Stimulated activated CD8-positive, alpha-beta memory T cell treated with anti-CD3 and anti-CD28 coated beads, Interleukin-4, amount 100 ng/mL, for 4 hours (primary cell): ENCODE measurements at places on chromosomes 5 and 9.

DNA sequence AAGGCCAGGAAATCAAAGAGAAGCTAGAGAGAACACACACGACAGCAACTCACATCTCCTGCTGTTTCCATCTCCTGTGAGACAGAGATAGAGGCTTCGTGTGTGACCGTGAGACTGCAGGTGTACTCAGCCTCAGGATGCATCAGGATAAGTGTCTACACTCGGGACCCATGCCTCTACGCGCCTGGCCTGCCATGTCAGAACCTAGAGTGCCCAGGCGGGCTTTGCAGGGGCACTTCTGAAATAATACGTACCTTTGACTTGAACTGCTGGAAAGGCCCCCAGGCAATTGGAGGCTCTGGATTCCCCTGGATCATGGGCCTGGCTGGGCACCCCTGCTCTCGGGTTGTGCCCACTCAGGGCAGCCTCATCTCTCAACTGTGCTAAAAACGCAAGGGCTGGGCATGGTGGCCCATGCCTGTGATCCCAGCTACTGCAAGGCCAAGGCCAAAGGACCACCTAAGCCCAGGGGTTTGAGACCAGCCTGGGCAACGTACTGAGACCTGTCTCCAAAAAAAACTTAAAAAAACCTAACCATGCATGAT lies 13.0 kb downstream of the CLPTM1L start:
- DNase-seq: no peak

GRCh38 chr5:28862137-28862859 lies 1823.9 kb upstream of the CDH9 start:
- DNase-seq: no peak

DNA sequence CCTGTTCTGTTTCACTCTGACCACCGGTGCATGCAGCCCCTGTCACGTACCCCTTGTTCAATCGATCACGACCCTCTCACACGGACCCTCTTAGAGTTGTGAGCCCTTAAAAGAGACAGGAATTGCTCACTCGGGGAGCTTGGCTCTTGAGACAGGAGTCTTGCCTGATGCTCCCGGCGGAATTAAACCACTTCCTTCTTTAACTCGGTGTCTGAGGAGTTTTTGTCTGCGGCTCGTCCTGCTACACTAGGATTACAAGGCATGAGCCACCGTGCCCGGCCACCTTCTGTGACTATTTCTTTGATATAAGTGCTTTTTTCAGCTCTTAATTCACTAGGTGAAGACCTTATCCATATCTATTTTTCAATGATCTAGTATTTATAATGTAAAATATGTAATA lies 167.5 kb downstream of the TTC39B start:
- DNase-seq: no peak

GRCh38 chr5:179121667-179122111 lies 61.5 kb downstream of the ZNF354C start:
- no peak for DNase-seq

DNA sequence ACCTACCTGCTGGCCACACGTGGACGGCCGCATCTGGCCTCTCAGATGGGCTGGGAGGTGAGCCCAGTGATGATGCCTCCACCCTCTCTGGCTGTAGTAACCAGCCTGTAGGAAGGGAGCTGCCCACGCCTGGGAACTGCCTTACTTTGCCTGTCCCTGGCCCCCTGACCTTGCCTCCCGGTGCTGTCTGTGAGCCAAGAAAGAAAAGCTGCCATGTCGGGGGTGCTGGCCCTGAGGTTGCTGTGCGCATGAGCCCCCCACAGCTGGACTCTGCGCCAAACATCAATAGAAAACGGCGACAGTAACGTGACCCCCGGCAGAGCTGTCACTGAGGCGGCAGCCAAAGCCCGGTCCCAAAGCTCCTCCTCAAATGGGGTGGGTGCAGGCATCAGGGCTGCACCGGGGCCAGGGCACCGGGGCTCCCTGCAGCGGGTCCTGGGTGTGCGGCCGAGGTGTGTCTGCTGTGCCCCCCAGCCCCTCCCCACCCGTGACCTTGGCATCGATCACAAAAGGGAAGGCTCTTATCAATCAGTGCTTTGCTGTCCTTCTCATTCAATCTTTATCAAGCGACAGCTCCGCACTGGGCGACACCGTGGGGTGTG lies 15.3 kb upstream of the SLC9A3 start:
- no peak for DNase-seq

GRCh38 chr5:35152733-35153132 lies 77.6 kb downstream of the PRLR start:
- DNase-seq: no peak

- DNase-seq: peak; percentile 55
These were observed 6.9 kb upstream of the NDUFB6 start for GRCh38 chr9:32579706-32580331.

DNA sequence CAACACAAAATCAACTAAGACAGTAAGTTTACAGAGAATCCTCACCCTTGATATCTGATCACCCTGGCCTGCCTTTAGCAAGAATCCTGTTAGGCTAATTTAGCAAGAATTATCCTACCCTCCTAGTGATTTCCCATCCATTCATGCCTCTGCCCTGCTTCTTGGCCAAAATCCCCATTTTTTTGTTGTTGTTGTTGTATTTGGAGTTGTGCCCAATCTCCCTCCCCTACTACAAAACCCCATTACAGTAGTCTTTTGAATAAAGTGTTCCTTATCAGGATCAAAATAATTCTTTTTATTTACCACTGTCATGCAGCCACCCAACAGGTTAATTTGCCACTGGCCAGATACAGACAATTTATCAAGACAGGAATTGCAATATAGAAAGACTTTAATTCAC lies 58.5 kb upstream of the CLINT1 start:
- DNase-seq: no peak

- DNase-seq: no peak
These were observed 86.0 kb upstream of the RASGRF2 start for GRCh38 chr5:80874162-80874561.

GRCh38 chr9:111427186-111427585 lies 57.0 kb downstream of the ECPAS start:
- DNase-seq: no peak

GRCh38 chr5:111308951-111309350 lies 84.8 kb downstream of the CAMK4 start:
- DNase-seq: no peak

DNA sequence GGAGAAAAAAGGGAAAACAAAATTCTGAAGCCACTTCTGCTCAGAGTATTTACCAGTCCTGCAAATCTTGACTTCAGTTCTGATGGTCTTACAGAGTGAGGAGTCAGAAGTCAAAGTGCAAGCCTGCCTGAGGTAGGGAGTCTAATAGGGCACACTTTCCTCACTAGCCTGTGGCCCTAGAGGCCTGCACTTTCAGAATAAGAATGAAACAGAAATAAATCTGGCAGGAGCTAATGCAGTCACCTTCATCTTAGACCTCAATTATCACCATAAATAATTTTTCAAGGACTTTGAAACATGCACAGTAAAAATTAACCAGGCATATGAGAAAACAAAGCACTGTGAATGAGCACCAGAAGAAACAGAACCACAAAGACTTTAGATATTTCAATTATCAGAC lies 20.7 kb upstream of the ACSL6 start:
- no peak for DNase-seq

DNA sequence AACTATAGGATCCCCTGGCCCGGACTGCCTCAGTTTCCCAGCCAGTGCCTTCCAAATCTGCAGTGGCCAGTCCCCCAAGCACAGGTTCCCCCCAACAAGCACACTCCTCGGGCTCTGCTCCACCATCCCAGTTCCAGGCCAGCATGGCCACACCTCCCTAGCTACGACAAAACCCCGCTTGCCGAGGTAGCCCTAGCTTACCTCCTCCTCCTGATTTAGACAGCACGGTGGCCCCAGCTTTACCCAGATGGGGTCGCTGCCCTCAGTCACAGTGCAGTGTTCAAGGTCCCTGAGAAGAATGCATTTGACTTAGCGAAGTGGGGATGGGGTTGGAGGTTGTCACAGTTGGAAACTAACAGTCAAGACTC lies 40.8 kb upstream of the GARNL3 start:
- DNase-seq: no peak

GRCh38 chr9:29775491-29775890 lies 2202.2 kb upstream of the C9orf72 start:
- DNase-seq: no peak

GRCh38 chr9:115171921-115172388 lies 54.0 kb upstream of the TNC start:
- no peak for DNase-seq

GRCh38 chr5:99129768-99130501 lies 201.1 kb upstream of the CHD1 start:
- no peak for DNase-seq

- no peak for DNase-seq
These were observed 61.8 kb upstream of the SLC30A5 start for GRCh38 chr5:69032009-69032408.
